ENCODE measurements at places on chromosomes 6 and 20.

DNA sequence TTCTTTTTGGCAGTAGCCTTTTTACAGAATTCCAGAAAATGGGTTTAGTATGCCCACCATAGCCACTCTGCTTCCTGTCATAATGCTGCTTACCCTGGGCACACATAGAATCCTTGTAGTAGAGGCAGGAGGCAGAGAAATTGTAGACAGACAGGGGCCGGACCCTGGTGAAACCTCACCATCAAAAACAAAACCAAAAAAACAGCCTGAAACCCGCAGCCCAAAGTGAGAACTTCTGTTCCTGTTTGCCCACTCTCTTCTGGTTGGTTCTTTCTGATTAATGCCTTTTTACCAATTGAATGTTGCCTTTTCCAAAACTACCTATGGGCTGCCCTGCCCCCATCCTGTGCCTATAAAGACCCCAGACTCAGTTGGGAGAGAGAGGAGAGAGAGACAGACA is 188.2 kb downstream of the CDKAL1 start:
- no peak for DNase-seq

DNA sequence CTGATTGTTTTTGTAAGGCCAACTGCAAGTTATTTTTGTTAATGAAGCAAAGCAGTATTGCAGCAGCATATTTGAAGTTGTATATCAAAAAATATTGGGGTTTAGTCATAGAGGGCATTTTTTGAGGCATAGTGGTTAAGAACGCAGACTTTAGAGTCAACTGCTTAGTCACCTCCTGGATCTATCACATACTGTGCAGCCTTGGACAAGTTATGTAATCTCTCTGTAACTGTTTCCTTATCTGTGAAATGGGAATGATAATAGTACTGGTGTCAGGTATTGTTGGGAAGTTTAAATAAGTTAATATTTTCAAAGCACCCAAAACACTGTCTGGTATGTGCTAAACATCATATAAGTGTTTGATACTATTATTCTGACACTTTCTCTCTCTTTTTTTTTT is 27.2 kb upstream of the EFHC1 start:
- DNase-seq, result peak; percentile 40

DNA sequence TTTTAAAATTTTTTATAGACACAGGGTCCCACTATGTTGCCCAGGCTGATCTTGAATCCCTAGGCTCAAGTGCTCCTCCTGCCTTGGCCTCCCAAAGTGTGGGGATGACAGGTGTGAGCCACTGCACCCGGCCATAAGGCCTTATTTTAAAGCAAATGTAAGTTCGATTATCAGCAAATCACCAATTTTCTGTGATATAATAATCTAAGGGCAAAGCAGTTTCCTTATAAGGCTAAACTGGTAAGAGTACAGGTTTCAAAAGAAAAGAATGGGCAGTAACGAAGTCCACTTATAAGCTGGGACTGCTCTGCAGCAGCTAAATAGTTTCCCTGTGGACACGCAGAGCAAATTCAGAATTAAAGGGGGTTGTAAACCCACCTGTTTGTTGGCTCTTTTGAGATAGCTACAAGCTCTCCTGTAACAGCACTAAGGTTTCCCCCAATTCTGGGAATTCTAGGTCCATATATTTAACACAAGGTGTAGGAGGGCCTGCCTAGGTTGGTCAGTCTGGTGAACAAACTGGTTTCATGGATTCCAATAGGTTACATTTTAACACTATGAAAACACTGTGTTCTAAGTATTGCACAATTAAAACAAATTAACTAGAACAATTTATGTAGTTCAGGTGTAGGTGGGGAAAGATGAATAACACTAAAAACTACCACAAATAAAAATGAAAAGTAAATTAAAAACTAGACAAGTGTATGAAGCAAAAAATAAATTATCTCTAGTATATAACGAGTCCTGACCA is 26.3 kb downstream of the LHFPL5 start:
- no peak for DNase-seq

DNA sequence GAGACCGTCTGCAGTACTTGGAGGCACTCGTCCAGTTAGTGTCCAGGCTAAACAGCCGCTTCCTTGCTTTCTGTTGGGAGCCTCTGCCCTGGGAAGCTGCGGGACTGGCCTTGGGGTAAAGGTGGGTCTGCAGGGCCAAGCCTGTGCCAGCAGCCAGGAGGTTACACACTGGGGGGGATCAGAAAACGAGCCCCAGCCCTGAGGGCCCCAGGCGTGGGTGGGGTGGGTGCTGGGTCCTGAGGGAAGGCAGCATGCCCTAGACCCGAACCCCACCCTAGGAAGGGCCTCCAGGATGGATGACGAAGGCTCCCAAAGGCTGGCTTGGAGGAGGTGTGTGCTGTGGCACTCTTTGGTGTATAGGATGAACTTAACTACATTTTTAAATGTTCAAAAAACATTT is 335.2 kb downstream of the ZFAND3 start:
- no peak for DNase-seq

DNA sequence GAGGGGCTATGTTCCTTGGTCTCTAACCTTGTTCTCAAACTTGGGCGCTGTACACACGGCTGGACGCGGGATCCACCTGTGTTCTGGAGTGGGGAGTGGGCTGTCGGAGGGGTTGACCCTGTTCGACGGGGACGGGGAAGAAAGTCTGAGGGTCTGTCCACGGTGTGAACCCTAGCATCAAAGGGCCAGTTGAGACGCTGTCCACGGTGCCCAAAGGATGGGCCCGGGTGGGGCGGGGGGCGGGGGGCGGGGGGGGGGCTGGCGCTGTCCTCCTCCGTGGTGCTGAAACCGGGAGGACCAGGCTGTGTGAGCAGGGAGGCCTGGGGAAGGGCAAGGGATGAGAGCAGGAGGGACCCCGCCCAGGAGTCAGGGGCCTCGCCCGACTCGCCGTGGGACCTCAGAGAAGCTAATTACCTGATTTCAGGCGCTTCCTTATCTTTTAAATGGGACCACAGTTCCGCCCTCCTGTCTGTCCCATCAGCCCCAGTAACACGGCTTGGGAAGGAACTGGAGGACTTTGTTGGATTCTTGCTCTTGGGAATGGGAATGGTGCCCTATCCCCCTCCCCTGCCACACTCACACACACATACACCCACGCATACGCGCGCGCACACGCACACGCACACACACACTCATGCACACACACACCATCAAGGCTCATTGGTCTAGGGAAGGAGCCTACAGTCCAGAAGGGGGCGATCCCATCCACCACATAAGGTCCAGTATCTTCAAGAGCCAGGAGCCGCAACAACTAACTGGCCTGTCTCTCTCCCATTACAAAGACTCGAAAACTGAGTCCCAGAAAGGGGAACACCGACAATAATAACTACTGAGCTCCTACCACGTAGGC is 1.0 kb upstream of the VSTM2L start:
- DNase-seq, result peak; percentile 81

GRCh38 chr20:2738331-2739041 is 45.9 kb downstream of the EBF4 start:
- no peak for DNase-seq

GRCh38 chr20:3679749-3680700 is 1.8 kb downstream of the ADAM33 start:
- DNase-seq, result no peak

DNA sequence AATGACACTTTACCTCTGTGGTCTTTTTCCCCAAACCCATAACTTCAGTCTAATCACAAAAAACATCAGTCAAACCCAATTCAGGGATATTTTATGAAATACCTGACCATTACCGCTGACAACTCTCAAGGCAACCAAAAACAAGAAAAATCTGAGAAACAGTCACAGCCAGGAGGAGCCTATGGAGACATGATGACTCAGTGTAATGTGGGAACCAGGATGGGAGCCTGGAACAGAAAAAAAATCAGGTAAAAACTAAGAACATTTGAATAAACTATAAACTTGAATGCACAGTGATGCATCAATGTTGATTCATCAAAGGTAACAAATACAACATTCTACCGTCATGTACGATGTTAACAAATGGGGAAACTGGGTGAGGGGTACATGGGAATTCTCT is 84.1 kb upstream of the TSHZ2 start:
- DNase-seq, result no peak

DNA sequence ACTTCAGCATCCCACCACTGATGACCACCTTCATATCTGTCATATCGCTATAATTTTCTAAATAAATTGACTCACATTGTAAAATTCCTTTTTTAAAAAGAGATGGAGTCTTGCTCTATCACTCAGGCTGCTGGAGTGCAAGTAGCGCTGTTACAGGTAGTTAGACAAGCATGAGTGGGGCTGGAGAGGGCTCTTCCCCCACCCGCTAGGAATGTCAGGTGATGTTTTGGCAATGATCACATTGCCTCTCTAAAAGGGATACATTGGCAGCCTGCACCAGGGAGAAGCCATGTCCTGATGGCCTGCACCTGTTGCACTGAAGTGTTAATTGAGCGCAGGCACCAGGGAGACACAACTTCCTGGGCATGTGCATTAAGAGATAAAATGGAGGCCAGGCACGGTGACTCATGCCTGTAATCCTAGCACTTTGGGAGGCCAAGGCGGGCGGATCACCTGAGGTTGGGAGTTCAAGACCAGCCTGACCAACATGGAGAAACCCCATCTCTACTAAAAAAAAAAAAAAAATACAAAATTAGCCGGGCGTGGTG is 16.9 kb upstream of the SLC22A16 start:
- DNase-seq, result no peak

GRCh38 chr6:73045609-73046008 is 179.7 kb downstream of the KHDC1L start:
- DNase-seq, result no peak

GRCh38 chr6:44028789-44029310 is 98.4 kb downstream of the MRPL14 start:
- peak; percentile 66 for DNase-seq

DNA sequence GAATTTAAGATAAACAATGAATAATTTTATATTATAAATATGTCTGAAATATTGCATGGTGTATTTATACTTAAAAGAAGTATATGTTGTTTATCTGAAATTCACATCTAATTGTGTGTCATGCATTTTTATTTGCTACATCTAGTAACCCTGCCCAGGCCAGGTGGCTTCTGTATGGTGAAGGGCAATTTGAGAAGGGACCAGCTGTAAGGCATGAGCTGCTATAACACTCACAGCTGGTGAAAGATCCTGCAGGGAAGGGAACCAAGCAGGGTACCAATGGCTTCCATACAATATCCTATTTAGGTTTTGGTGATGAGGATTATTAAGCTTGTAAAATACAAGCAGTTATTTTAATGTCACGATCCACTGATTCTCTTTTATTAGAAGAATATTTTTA is 921.8 kb upstream of the GJE1 start:
- DNase-seq, result no peak

GRCh38 chr6:3911130-3911529 is 62.0 kb downstream of the FAM50B start:
- no peak for DNase-seq

DNA sequence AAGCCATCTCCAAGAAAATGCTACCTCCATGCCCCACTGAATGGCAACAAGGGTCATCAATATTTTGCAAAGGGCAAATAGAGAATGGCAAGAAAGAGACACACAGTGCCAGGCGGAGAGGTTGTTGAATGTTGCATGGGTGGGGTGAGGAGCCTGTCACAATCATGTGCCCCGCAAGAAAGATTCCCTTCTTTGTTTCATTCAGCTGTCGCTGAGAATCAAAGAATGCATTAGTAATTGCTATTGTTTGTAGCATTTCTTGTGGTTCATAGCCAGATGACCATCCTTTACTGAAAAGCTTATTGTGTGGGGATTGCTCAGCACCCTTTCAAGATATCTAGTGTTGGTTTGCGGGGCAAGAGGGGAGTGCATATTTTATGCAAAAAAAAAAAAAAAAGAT is 166.5 kb upstream of the QKI start:
- DNase-seq, result no peak

Data from MCF 10A (cell line).